ENCODE measurements at places on chromosomes 5 and 9.

DNA sequence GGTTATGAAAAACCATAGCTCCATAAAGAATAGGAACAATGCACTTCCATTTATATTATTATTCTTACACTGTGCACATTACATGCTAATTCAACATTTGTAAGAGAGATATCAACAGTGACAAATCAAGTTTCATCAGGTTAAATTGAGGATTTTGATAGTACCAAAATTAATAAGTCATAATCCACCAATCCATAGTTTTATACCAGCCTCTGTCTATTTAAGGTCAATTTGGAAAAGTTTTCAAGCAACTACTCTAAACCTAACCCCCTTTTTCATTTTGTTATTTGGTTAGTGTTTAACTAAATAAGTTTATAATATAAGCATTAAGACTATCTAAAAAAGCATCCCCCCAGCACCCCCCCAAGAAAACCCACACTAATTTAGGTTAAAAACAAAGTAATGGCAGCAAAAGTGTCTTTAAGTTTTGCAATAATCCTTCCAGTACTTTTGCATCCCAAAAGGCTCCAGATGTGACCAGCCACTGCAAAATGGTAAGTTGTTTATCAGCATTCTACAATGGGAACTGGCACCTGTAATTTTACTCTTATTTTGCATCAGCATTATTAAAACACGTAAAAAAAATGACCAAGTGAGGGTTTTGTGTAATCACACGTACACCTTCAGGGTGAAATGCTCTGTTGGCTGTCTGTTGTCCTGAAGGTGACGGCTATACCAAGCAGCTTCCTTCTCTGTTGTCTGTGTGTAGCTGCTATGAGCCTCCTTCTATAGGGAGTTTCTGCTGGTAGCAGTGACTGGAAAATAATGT, 36.8 kb upstream of the SSBP2 start:
- DNase-seq, result no peak

DNA sequence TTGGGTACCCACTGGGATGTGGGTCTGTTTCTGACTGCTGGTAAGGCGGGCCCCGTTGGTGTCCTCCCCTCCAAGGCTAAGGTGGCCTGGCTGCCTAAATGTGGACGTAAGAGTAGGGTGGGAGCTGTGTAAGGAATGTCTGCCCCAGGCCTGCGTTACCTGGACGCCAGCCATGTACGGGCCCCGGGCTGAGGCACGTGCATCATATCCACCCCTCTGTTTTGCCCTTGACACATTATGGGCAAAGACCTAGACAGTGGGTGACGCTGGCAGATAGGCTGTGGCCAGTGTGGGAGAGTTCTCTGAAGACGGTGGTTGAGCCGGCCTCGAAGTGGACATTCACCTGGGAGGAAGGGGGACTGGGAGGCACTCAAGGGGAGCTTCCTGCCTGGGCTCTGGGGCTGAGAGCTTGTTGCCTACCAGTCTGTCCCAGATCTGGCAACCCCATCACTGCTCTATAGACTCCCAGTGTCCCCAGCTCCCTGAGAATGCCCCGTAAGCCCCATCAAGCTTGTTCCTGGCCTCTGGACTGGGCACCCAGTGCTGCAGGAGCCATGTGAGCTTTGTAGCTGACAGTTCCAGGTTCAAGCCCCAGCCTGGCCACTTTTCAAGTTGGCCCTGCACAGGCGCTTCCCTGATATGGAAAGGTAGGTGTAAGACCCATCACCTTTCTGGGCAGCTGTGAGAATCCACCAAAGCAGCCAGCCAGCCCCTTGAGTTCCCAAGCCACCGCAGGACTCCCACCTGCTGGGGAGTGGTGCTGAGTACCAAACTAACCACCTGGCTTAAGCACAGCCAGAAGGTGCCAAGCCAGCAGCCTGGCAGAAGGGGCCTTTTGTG, 3.2 kb upstream of the PRR7 start:
- no peak for DNase-seq

DNA sequence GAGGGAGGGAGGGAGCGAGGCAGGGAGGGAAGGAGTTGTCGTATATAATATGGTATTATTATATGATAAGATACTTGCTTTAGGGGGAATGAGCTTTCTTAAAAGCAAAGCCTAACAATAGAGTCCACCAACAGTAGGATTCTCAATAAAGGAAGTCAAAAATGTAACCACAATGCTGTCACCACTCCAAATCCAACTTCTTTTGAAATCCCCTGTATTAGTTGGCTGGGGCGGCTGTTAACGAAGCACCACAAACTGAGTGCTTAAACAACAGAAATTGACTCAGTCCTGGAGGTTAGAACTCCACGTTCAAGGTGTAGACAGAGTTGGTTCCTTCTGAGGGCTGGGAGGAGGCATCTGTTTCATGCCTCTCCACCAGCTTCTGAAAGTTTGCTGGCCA, 23.1 kb downstream of the GAS1 start:
- no peak for DNase-seq

DNA sequence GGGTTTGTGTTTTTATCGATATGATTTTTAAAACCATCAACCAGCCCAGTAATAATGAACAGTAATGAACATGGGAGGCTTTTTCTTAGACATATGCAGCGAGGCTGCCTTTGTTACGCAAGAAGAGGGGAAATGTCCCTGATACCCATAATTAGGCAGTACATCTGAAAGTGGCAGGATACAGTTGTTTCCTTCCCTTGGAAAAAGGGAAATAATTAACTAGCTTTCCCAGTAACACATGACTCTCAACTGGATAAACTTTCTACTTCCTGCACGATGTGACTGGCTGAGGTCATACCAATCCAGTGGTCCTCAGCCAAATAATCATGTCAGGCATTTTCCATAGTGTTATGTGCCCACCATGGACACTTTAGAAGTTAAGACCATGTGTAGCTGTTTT, 431.6 kb upstream of the C9orf72 start:
- no peak for DNase-seq

- DNase-seq, result no peak
Observed at GRCh38 chr5:60497706-60498500, 202.1 kb downstream of the DEPDC1B start.

DNA sequence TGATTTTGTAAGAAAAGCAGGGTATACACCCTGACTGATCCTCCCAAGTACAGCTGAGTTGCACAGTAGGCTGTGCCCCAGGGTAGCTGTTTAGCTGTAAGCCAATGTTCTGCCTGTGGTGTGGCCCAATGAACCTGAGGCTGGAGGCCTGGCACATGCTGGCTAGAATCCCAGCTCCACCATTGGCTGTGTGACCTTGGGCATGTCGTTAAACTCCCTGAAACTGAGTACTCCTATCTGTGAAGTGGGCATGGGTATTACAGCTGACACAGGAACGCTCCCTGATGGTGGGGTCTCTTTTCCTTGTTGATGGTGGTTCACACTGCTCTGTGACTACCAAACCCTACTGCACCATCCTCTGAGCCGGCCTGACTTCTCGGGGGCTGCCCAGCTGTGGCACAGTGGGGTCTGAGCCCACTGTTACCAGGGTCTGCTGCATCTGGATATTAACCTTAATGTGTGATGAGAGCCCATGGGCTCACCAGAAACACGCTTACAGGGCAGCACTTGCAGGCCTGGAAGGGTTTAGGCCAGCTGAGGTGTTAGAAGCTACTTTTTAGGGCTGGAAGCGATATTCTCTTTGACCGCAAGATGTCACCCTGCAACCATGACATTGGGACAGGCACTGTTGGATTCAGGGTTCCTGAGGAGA, 7.0 kb upstream of the GADD45G start:
- DNase-seq, result peak; percentile 89

GRCh38 chr9:76926324-76926741, 20.4 kb upstream of the PRUNE2 start:
- DNase-seq, result no peak

DNA sequence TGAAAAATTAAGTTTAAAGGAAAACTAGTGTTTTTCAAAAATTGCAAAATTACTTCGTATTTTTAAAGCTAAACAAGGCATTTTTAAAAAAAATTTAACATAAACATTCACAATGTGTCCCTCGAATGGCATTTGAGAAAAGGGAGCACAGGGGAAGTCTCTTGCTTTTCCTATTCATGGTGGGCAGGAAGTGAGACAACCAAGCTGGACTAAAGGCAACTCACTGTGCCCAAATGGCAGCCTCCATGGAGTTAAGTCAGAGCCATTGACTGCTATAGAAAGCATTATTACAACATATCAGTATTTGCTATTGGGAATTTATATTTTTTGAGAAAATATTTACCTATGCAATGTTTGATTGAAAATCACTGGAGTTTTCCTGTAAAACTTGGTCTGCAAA, 8.3 kb downstream of the HNRNPH1 start:
- no peak for DNase-seq

DNA sequence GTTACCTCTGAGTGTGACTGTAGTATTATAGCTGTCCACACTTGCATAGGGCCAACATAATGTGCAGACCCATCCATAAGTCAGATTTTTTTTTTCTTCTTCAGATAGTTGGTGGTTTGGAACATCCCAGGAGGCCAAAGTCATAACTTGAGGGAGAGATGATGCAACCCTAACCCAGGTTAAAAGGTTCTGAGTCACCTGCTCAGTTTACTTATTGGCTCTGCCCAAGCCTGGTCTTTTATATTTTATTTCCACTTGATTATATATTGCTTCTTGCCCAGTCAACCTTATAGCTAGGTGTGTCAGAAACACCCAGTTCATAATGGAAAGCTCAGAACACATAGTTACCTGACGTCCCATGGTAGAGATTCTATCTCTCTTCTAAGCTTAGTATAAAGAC, 113.1 kb upstream of the PCSK1 start:
- DNase-seq, result no peak
